ELF-1 (cell line): ENCODE measurements at places on chromosomes 6 and 20.

- no peak for DNase-seq
Observed at GRCh38 chr20:46246559-46246958, 61.7 kb downstream of the CDH22 start.

- peak; percentile 11 for DNase-seq
Observed at GRCh38 chr6:15996030-15996429, 132.9 kb upstream of the MYLIP start.

- DNase-seq: no peak
Observed at GRCh38 chr20:37804584-37805566, 98.1 kb upstream of the VSTM2L start.

DNA sequence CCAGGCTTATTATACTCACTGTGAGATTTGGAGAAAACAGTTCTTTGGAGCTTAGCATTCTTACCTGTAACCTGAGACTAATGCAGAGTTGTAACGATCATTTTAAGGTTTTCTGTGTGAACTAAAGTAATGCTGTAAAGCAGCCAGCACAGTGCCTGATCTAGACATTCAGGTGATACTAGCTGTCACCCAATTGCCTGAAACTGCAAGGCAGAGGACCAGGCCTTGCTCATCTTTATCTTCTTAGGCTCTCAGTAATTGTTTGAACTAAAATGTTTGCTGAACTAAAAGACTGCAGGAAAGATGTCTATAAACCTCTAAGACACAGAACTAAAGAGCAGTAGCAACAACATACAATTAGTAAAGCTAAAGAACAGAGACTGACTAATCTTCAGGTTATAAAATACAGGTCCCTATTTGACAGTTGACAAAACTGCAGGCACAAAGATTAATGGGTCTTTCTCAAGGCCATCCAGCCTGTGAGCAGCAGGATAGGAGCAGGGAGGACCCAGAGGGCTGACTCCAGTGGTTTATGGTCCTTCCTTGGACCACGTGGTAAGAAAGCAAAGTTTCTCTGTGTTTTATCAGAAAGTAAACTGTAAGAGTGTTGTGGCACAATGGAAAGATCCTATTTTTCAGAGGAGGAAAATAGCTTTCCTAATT, 31.4 kb downstream of the SMLR1 start:
- DNase-seq: no peak

DNA sequence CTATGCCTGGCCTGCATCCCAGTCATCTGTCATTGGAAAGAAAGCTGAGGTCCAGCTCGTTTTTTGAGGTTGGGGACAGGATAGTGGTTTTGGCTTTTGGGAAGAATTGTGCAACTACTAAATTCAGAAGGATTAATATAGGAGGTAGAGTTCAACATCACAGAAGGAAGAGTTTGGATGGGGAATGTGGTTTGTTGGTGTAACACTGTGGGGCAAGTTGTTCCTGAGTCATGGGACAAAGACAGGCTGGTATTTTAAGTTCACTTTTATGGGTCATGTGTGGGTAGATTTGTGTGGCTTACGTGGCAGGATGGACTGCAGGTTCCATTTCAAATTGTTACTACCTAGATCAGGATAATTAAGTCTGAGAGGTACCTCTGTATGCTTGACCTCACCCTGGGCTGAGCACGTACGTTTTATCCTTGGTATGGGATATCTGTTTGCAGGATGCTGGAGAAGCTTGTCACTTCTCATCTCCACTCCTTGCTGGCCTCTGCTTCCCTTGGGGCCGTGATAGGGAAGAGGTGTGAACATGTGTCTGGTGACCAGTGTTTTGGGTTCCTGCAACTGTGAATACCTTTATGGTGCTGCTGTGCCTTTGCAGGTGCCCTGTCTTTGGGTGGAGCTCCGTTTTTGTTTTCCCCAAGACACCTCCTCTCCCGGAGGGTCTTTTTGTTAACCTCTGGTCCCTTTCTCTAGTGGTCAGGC, 177.6 kb downstream of the JARID2 start:
- peak; percentile 49 for DNase-seq

GRCh38 chr20:32296412-32296811, 19.0 kb downstream of the KIF3B start:
- DNase-seq: no peak

GRCh38 chr20:36408219-36408618, 102.1 kb downstream of the DLGAP4 start:
- no peak for DNase-seq

GRCh38 chr6:129683601-129684322, 26.2 kb downstream of the ARHGAP18 start:
- DNase-seq: peak; percentile 34

- DNase-seq: no peak
Observed at GRCh38 chr6:3999800-4000661, 78.9 kb downstream of the FAM217A start.

- DNase-seq: no peak
Observed at GRCh38 chr6:111809264-111809663, 64.0 kb downstream of the FYN start.
